Activated CD8-positive, alpha-beta T cell treated with anti-CD3 and anti-CD28 coated beads, Interleukin-2, amount 10 ng/mL, durations not matched to agents 7 days and 5 days (primary cell): ENCODE measurements at places on chromosomes 7 and 10.

- DNase-seq: no peak
Observed at GRCh38 chr10:5656737-5657579, 9.4 kb downstream of the ASB13 start.

GRCh38 chr10:17588420-17588819 is 28.8 kb downstream of the HACD1 start:
- DNase-seq: no peak

- DNase-seq: no peak
Observed at GRCh38 chr7:18337048-18337809, 158.3 kb upstream of the HDAC9 start.

DNA sequence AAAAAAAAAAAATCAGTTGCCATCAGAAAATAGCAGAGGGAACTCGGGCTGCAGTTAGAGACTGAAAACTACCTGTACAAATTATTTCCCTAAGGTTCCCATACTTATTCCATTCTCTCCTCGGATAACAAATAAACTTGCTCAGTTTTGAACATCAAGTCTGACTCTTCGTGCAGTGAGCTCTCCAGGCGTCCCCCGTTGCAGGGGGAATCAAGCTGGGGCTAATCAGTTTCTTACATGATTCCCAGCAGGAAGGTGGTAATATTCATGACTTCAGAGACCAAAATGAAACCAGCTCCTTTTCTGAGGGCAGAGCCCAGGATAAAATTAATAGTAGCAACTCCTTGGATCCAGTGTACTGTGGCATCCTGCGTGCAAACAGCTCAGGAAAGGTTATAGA is 135.3 kb downstream of the FRMD4A start:
- no peak for DNase-seq

GRCh38 chr7:42628054-42628453 is 283.8 kb downstream of the C7orf25 start:
- no peak for DNase-seq

DNA sequence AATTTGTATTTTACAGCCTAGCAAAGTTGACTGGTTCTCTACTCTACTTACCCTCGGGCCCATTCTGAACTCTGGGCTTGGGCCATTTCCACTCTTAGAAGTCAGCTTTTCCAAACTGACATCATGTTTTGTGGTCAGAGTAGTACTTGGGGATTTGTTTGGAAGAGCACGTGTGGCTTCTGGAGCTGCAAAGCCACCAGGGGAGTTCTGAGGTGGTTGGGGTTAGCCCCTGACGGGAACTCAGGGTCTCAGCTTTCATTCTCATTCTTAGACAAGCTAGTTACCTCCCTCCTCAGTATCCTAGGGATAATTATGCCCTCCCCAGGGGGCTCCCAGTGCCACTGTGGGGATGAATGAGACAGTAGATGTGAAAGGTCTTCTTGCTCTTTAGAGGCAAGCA is 647.7 kb upstream of the GALNT17 start:
- no peak for DNase-seq

DNA sequence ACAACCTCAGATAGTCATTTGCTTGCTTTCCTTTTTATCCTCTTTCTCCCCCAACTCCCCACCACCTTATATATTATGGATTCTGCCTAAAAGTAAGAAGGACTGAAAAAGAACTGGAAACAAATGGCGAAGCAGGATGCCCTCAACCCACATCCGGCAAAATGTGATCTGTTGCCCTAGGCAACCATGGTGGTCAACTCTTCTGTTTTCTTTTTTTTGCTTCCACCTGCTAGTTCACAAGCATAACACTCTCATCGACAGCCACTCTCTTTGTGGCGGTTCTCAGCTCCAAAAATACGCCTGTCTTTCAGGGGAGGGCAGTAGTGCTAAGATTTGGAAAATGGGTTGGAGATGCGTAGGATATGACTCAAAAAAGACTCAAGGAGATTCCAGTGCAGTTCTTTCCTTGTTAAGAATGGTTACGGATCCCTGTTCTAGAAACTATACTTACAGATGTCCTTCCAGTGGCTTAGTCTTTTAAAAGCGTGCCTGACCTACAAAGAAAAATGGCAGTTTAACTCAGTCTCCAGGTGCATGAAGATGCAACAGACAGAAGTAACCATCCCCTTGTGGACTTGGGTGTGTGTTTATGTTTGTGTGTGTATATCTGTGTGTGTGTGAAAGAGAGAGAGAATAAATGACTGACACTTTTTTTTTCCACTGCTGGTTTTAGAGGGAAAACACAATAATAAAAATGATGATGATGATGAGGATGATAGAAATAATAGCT is 10.7 kb downstream of the APBB1IP start:
- peak; percentile 92 for DNase-seq

DNA sequence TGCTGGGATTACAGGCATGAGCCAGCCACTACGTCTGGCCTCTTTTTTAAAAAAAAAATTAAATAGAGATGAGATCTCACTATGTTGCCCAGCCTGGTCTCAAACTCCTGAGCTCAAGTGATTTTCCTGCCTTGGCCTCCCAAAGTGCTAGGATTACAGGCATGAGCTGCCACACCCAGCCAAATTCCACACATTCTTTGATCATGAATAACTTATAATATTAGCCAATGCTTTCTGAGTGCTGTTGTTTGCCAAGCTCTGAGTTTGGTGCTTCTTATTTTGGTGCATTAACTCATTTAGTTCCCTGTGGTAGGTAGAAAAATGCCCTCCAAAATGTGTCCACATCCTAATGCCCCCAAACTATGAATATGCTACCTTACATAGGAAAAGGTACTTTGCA is 47.2 kb upstream of the MKI67 start:
- no peak for DNase-seq

GRCh38 chr10:103502849-103503660 is 9.6 kb downstream of the NEURL1 start:
- no peak for DNase-seq
